ENCODE measurements at places on chromosomes 13 and 19. TPM values are rescaled to one million over a fixed set of nuclear protein-coding genes. Genes with fewer than 3 reads are reported as not detected.

GRCh38 chr19:40213882-40214570 is 4.2 kb downstream of the TTC9B start:
- no peak for DNase-seq

GRCh38 chr13:27853861-27854260 is 61.6 kb downstream of the GSX1 start:
- no peak for DNase-seq

Gene CD33
- not detected for total RNA-seq

Gene SOHLH2
- 0.55 TPM for total RNA-seq

DNA sequence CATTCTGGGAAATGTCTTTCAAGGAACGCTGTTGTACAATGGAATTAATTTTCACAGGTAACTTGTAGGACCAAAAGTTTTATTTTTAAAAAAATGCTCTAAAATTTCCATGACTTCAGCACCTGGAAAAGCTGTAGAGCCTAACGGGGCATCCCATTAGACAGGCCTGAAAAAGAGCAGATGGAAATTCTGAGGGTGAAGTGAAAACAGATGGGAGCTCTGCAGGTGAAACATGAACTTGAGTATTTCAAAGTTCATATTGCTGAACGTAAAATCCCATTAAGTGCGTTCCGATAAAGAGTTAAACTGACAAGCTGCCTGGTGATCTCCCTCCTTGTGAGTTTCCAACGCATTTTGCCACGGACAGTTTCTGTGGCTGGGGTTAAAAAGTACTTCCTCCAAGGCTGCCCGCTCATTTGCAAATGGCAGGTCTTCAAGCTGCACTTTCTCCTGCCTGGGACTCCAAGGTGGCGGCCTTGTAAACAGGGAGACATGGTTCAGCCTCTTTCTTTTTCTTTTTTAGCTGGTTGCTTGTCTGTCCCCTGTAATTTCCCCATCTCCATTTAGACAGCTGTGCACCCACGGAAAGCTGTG is 450.4 kb downstream of the FGF9 start:
- no peak for DNase-seq

GRCh38 chr19:14059652-14060155 is 2.2 kb downstream of the PALM3 start:
- no peak for DNase-seq

Gene NRTN
- 0.30 TPM for total RNA-seq
